Kasumi-1 (cell line): ENCODE measurements at places on chromosomes 3 and 15.
A peak's percentile ranks its signal among the peaks of the same experiment; 100 is the strongest.

DNA sequence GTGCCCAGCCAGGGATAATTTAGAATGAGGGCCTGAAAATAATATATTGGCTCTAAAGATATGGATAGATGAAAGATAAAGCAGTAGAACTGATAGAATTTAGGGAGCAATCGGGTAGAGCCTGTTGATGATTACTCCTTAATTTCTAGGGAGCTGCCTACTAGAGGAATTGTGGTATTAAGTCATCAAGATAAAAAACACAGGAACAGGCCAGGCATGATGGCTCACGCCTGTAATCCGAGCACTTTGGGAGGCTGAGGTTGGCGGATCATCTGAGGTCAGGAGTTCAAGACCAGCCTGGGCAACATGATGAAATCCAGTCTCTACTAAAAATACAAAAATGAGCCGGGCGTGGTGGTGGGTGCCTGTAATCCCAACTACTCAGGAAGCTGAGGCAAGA lies 130.4 kb downstream of the PCCB start:
- DNase-seq = no peak

DNA sequence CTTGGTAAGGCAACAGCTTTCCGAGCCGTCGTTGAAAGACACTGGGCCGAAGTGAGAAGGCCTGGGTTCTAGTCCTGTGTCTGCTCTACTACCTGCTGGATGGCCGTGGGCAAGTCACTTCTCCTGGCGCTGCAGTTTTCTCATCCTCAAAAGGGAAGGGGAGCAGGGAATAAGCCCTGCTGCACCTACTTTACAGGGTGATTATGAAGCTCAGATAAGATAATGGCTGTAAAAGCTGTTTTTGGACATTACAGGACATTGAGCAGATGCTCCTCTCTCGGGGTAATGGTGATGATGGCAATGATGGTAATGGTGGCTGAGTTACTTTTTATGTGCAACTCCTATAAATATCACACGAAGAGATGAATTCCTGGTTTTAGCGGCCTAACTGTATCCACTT lies 152.6 kb downstream of the FAM43A start:
- DNase-seq = no peak

- peak; percentile 91 for DNase-seq
Observed at GRCh38 chr3:33115024-33115768, 1.4 kb downstream of the CRTAP start.

- no peak for DNase-seq
Observed at GRCh38 chr3:128278761-128279600, 125.7 kb downstream of the EEFSEC start.

DNA sequence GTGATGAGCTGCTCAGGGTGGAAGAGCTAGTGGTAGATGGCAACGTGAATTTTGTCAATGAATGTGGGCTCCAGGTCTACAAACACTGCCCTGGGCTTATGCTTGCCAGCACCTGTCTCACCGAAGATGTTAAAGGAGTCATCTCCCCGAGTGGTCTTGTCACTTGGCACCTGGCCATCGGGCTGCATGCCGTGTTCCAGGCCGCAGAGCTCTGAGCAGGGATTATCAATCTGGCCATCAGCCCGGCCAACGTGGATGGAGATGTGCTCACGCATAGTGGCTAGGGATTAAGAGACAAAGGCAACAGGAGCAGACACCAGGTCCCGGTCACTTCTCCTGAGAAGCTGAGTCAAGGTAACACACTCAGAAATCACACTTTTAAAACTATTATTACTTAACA lies 54.8 kb upstream of the ACTC1 start:
- DNase-seq = no peak

- no peak for DNase-seq
Observed at GRCh38 chr3:15633159-15633558, 31.6 kb downstream of the BTD start.

DNA sequence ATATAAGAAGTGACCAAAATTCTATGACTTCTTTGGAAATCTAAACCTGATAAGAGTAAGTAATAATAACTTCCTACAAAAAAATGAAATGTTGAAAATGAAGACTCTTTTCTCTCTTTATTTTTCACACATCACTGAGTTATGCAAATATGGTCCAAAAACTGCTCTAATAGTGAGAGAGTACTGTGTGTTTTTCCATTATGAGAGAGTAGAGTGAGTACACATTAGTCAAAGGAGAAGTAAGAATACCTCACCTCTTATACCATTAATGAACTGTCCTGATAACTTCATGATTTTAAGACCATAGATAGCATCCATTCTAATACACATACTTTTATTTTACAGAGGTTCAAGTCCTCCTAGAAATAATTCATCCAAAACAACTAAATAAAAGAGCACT lies 1310.2 kb downstream of the SI start:
- no peak for DNase-seq

DNA sequence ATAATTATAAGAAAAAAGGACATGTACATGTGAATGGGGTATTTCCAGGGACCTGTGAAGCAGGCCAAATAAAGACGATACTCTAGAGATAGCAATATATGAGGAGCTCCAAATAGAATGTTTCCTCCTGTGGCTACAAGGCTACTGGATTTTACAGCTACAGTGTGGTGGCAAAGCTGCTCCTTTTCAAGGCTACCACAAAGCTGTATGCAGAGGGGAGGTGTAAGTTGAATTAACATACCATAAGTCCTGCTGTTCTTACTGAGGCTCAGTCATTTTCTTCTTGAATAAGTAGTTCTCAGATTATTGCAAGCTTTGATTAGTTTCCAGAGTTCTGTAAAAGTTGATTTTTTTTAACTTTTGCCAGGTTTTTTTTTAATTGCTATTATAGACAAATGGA lies 1184.6 kb upstream of the EPHA6 start:
- DNase-seq = no peak

DNA sequence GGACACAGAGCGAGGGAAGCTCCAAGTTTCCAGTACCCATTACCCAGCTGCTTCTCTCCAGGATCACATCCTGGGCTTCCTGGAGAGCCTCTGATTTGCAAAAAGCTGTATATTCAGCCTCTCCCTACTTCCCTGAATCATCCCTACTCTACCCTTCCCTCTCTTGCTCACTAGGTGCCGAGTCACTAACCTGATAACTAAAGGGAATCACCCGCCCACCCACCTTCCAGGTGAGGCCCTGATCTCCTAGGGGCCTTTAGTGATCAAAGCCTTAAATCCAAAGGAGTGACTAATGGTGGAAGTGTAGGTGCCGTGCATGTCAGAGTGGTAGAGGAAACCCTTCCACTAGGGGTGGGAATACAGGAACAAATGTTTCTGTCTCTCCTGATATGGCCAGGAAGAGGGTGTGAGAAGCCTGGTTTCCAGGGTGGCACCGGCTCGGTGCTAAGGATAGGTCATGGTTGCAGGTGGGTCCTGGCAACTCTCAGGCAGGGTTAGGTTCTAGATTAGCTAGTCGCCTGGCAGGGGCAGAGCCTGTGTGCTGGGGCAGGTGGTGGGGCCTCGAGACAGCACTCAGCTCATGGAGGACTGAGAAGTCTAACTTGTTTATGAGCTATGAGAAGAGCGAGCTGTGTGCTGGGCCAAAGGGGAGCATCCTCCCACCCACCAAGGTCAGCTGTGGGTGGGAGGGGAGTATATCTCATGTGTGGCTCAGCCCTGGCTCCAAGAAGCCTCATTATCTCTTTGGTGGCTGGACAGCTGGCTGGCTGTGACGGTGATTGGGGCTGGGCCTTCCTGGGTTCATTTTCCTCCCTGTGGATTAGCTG lies 10.1 kb downstream of the SEMA7A start:
- no peak for DNase-seq

- no peak for DNase-seq
Observed at GRCh38 chr3:128994581-128995546, 988 bp upstream of the CFAP92 start.

DNA sequence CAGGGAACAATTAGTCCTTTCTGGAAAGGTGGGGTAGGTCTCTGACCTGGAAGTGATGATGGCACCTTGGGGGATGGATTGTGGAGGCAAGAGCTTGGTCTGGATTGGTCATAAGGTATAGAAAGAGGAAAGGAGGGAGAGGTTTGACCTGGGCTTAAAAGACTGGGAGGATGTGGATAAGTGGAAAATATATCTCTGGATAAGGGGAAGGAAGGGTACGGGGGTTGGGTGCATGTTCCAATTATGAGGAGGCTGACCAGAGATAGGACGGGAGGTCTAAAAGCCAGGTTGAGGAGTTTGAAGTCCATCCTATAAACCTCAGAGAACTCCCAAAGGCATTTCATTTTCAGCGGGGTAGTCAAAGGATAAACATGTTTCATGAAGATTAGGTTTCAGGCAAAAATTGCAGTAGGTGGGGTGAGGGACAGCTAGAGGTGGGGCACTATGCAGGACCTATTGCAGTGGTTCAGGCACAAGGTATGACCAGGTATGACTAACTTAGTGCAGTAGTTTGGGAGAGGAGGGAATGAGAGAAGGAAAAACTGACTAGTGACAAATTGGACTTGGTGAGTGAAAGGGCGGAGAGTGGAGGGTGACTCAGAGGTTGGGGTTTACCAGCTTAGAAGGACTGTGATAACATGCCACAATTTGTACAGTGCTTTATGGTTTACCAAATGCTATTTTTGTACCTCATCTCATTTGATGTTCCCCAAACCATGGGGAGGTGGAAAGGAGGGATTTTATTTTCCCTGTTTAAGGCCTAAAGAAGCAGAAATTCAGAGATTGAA lies 10.7 kb downstream of the PDE8A start:
- no peak for DNase-seq

GRCh38 chr3:143208976-143209714 lies 89.6 kb downstream of the CHST2 start:
- no peak for DNase-seq

GRCh38 chr3:125381743-125382142 lies 6.6 kb upstream of the ZNF148 start:
- DNase-seq = no peak

- no peak for DNase-seq
Observed at GRCh38 chr3:194849166-194849875, 163.6 kb downstream of the FAM43A start.

DNA sequence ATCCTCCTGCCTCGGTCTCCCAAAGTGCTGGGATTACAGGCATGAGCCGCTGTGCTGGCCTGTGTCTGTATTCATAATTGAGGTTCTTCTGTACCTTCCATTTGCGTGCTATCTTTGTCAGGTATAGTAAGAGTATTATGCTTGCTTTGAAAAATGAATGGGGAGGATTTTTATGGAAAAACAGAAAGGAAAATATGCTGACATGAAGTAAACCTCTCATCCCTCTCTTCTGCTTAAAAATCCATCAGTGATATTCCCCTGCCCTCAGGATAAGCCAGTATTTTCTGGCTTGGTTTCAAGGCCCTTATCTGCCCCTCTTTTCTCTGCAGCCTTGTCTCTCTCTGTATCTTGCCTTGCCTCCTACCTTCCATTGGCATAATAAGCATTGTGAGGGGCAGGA lies 80.7 kb downstream of the NR1D2 start:
- no peak for DNase-seq

GRCh38 chr3:134614955-134615354 lies 35.9 kb downstream of the KY start:
- no peak for DNase-seq

DNA sequence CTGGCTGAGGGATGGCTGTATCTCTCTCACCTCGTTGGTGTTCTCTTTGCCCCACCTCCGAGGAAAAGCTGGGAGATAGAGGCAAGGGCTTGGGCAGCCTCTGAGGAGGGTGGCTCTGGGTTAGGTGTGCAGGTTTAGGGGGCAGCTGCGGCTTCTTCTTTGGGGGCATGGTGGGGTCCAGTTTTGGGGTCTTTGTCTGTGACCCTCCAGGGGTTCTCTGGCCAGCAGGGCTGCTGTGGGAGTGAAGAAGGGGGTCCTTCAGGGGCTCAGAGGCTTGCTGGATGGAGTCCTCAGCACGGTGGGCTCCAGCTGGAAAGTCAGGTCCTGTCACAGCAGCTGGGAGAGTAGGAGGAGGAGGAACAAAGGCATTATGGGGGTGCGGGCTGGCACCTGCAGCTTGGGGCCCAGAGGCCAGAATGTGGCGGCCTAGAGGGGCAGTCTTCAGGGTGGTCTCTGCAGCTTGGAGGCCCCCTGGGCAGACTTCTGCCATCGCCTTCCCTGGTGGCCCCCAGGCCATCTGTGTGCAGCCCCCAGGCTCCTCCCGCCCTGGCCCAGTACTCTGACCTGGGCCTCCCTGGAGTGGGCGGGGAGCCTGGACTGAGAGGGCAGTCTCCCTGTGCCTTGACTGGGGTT lies 7.0 kb downstream of the XIRP1 start:
- DNase-seq = no peak

- DNase-seq = no peak
Observed at GRCh38 chr3:14393440-14394106, 8.8 kb upstream of the SLC6A6 start.

DNA sequence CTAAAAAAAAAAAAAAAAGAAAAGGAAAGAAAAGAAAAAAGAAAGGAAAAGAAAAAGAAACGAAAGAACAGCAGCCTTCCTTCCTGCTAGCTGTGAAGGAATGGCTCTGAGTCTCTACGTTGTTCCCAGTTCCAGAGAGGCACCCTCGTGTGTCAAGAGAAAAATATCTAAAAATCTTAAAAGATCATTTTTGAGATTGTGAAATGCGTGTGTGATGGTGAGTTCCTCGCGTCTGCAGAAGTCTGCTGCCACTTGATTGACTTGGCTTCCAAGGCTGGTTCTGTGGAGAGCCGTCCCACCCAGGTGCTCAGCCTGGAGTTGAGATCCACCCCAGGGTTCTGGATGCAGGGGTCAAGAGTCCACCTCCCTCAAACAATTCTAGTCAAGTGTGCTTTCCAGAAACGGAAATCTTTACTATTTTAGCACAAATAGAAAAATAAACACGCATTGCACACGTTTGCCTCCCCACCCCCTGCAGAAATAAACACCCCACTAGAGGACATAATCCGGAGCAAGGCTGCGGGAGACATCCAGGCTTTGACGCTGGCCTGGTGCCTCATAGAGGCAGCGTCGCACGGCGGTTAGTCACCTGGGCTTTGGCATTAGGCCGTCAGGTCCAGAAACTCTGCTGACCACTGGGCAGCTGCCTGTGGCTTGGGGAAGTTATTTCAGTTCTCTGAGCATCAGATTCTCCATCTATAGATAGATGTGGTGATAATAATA lies 265.4 kb downstream of the FAM43A start:
- DNase-seq = no peak

DNA sequence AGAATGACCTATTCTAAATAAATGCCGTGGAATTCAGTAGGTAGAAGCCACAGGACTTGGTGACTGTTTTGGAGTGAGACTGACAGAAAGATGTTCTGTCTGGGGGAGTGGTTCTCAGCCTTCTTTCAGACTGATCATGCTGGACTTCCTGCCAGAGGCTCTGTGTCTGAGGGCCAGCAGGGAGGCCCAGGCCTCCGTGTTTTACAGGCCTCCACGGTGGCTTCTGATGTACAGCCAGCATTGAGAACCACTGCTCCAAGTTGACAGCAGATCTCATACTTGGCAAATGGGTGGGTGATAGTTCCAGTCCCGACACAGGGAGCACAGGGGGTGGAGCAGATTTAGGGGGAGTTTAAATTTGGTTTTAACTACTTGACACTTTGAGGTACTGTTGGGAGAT lies 6.7 kb upstream of the PIGZ start:
- no peak for DNase-seq

- DNase-seq = no peak
Observed at GRCh38 chr15:69854521-69855181, 243.1 kb downstream of the TLE3 start.

- no peak for DNase-seq
Observed at GRCh38 chr15:43287254-43287653, 20.5 kb upstream of the TGM5 start.

GRCh38 chr15:92847841-92848240 lies 52.3 kb upstream of the CHD2 start:
- DNase-seq = no peak

GRCh38 chr3:50345586-50346234 lies at the start of gene ZMYND10:
Gene ZMYND10, minus strand, starts transcription at chr3:50345732. Its CDS starts 153 bp downstream, at chr3:50345579.
- DNase-seq = no peak

GRCh38 chr15:78681281-78682003 lies 40.4 kb upstream of the CHRNB4 start:
- DNase-seq = peak; percentile 18

GRCh38 chr15:73474785-73475184 lies 31.8 kb downstream of the REC114 start:
- DNase-seq = no peak
